ENCODE measurements at places on chromosomes 5 and 9.

DNA sequence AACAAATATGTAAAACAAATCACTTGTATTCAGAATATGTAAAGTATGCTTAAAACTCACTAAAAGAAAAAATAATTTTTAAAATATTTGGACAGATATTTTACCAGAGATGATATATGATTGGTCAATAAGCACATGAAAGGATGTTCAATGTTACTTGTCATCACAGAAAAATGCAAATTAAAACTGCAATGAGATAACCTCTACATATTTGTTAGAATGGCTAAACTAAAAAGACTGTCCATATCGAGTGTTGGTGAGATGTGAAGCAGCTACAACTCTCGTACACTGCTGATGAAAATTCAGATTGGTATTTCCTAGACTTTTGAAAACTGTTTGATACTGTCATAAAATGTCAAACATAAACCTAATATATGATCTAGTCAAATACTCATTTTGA lies 685.1 kb downstream of the DTWD2 start:
- no peak for DNase-seq

- no peak for DNase-seq
These were observed 25.0 kb downstream of the CTNNA1 start for GRCh38 chr5:138778234-138778633.

- no peak for DNase-seq
These were observed 535.0 kb upstream of the MEF2C start for GRCh38 chr5:89417990-89418389.

DNA sequence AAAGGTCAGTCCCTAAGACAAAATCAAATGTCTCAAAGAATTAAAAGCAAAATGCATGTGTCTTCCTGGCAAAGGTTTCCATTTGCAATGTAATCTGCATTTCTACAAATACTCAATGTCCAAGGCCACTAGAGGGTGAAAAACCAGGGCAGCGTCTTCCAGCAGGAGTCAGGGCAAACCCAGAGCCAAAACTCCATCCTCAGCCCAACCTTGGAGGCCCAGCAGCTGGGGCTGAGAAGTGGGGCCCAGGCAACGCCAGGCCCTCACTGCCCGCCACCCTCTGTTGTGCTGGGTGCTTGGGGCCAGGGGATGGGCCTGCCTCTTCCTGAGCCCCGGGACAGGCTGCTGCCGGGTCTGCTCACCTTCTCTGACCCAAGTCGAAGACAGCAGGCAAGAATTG lies 200.1 kb downstream of the PAX5 start:
- DNase-seq, result no peak

DNA sequence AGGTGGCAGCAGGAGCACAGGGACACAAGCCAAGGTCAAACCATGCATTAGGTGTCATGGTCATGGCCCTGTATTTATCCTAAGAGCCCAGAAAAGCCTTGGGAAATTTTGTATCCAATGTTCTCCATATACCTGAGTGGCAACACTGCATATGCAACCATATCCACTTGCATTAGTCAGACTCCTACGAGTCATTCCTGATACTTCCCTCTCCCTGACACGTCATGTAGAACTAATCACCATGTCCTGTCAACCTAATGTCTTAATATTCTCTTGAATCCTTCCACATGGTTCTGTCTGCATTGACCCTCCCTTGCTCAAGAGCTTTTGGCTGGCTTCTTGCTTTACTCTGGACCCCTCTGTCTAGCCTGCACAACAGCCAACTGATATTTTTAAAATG lies 9.4 kb downstream of the SCGB3A2 start:
- DNase-seq, result no peak

- no peak for DNase-seq
These were observed 159.6 kb downstream of the TLE4 start for GRCh38 chr9:79731171-79731890.

GRCh38 chr9:16175461-16175860 lies 622.6 kb downstream of the CCDC171 start:
- no peak for DNase-seq

DNA sequence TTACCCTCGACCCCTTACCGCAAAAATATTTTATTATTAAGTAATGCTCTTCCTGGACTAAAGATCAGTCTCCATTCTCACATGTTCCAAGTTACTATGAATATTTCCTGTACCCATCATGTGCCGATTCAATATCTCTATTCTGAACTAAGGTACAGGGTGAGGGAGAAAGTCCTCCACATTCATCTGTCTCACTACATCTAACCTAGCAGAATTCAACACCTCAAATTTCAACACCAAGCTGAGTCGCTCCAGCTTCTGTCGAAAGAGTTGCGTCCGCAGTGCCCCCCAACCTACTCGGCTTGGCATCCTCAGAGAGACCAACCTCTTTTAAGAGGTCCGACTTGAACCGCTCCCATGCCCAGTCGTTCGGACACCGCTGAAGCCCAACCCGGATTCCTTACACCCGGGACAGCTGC lies 1.0 kb downstream of the CERT1 start:
- DNase-seq, result no peak

- no peak for DNase-seq
These were observed 4.1 kb upstream of the RGMB start for GRCh38 chr5:98769210-98769958.

DNA sequence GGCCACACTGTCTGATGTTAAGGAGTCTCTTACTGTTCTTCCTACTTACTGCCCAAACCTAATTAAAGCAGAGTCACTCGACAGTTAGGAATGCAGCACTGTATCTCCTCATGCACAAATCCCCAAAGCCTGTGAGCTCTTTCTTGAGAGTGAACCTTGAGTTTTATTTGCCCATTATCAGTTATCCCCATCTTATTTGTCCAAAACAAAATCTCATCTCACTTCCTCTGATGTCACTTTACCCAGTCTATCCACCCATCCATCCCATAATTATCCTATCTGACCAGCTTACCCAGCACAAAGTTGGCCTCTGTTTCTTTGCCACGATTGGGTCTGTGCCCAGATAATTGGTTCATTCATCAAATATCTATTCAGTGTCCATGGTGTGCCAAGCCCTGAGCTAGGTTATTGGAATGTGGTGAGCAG lies 250.8 kb downstream of the SLIT3 start:
- DNase-seq, result no peak

DNA sequence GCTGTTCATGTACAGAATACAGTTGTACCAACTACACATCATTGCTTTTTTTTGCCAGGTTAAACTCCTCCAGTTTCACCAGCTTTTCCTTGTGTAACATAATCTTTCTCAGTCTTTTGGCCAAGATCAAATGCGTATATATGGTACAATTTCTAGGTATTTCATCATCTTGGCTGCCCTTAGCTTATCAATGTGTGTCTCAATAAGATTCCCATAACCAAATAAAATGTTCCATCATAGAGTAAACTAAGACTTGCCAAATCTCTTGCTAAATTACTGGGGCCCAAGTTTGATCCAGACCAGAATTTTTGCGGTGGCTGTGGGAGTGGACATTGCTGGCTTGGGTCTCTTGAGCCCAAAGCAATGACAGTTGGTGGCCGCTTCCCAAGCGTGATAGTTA lies 24.3 kb upstream of the ERBIN start:
- no peak for DNase-seq

GRCh38 chr5:87132696-87133095 lies 135.0 kb upstream of the RASA1 start:
- no peak for DNase-seq

DNA sequence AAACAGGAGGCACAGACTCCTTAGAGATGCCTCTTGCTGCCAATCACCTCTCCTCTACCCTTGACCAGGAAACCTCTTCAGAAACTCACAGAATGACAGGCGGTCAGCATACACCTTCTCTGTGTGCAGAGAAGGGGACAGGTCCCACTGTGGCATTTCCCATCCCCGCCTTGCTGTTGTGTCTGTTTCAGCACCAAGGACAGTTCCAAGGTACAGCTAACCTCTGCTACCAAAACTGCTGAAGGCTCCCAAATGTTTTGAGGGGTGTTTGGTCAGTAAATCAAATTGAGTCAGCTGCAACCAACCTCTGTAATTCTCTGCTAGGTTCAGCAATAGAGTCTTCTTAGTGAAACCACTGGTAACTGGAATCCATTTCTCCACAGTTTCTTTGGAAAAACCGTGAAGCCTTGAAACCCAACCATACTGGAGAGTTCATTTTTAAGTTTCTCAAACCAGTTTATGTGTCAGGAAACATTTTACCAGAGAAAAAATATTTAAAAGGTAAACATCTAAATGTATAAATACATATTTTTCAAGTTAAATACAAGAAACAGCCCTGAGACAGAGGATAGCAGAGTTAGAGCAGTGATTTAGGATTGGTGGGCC lies 122.0 kb downstream of the DRD1 start:
- no peak for DNase-seq

DNA sequence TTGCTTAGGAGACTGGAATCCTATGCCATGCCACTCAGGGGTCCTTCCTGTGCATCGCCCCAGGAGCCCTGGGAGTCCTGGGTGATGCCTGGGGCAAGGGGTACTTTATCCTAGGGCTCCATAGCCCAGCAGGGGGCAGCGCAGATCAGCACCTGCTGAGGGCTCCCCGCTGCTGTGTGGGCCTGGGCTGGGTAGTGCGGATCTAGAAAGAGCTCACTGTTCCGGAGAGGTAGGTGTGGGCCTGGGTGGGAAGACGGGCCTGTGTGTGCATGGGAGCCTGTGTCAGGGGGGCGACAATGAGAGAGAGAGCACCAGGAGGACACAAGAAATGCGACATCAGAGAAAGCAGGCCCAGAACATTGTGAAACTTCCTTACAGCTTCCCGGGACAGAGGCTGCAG lies 11.4 kb upstream of the DAB2IP start:
- DNase-seq, result peak; percentile 29

- no peak for DNase-seq
These were observed 587.3 kb downstream of the SEMA5A start for GRCh38 chr5:8958602-8959001.
